ENCODE measurements at places on chromosomes 5 and 9. TPM values are rescaled to one million over a fixed set of nuclear protein-coding genes. Genes with fewer than 3 reads are reported as not detected.

GRCh38 chr9:111527347-111527746 lies 2.4 kb downstream of the ZNF483 start:
- peaks cover 9% of the 10 kb centered on the region for H3K27me3 ChIP-seq
- peaks cover 14% of the 10 kb centered on the region for H3K36me3 ChIP-seq
- H3K4me3 ChIP-seq, result peak overlapping the region; percentile 48

Gene N4BP3
- 5.6 TPM for total RNA-seq

DNA sequence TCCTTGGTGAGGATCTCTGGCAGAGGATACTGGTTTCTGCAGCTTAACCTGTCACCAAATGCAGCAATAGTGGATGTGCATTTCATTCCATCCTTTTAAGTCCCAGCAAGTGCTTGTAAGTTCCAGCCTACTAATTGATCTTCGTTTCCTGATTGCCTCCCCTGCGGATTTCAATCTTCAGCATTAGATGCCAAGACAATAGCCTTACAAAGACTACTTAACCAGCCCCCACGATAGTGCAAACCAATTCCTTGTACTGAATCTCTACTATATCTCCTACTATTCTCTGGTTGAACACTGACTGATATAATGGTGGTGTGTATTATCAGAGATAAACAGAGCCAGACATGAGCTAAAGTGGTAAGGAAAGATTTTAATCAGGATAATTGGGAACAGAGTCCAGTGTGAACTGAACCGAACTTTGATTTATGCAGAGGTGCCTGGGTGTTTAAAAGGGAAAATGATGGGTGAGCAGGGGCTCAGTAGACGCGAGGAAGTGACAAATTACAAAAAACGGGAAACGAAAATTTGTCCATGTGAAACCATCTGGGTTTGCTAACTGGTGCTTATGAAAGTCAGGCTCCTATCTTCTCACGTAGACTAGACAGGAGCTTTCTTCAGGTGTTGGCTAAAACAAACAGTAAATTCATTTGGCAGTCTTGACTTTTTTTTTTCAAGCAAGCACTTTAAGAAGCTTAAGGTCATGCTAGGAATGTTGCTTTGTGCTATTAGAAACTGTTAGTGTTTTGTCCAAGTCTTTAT lies 106.9 kb upstream of the ST8SIA4 start:
- H3K4me1 ChIP-seq, result no peaks in the 10 kb centered on the region
- no peaks in the 10 kb centered on the region for H3K36me3 ChIP-seq
- no peaks in the 10 kb centered on the region for H3K27me3 ChIP-seq
- no peak overlapping the region for H3K27ac ChIP-seq

DNA sequence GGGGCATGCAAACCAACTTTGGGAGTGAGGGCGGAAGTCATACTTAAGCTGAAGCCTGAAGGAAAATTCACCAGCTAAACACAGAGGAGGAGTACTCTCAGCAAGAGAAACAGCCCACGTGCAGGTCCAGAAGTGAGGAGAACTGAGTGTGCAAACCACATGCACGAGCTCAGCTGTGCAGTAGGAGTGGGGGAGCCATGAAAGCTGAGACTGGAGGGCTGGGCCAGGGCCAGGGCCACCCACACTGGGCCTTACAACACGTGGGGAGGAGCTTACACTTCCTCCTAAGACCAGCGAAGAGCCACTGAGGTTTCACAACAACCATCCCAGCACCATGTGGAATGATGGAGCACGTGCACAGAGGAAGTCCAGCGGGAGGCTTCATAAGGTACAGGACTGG lies 9.3 kb upstream of the WWC1 start:
- no peak overlapping the region for H3K4me3 ChIP-seq
- no peak overlapping the region for H3K27ac ChIP-seq
- no peak for DNase-seq
- peaks cover 5% of the 10 kb centered on the region for H3K4me1 ChIP-seq
- H3K27me3 ChIP-seq, result peaks cover 29% of the 10 kb centered on the region

DNA sequence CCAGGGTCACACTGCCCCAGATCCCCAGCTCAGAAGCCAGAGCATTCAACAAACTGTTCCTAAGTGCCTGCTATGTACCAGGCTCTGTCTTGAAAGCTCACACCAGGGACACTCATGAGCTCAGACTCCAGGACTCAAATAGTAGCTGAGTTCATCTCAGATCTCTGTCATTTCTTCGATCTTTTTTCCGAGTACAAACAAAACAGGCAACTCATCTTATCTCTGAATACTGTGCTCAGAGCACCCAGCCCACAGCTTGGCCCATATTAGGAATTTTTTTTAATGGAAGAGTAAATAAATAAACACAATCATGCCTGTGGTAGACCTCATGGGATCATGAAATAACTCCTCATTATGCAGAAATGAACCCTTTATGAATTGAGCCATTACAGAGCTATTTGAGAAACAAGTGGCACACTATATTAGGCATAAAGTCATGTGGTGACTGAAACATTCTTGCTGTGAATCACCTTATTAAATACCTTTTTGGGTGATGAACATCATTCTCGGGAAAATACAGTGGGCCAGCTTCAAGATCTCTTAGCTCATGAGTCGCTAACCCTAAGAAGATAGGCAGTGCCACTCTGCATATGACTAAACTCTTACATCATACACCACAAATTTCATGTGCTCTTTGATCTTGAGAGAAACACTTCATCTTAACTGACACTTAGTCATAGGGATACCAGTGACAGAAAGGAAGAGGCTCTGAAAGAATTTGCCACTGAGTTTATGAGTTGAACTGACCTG lies 9.9 kb downstream of the SH3RF2 start:
- H3K4me3 ChIP-seq, result peak overlapping the region; percentile 61
- H3K27ac ChIP-seq, result peak overlapping the region; percentile 66
- peak; percentile 52 for DNase-seq

DNA sequence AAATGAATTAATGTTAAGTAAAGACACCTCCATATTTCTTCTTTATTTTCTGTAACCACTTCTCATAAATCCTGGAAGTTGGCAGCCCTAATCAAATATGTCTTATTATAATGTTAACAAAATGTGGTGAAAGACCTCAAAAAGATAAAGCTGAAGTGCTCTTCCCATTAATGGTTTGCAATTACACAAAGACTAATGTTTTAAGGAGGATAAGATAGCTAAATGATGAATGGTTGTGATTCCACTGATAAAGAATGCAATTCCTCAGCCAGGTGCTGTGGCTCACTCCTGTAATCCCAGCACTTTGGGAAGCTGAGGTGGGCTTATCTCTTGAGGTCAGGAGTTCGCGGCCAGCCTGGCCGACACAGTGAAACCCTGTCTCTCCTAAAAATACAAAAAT lies 125.8 kb upstream of the SNX2 start:
- DNase-seq, result no peak
- H3K36me3 ChIP-seq, result no peaks in the 10 kb centered on the region
- no peak overlapping the region for H3K27ac ChIP-seq
- H3K4me1 ChIP-seq, result no peaks in the 10 kb centered on the region

Gene PCDHB8
- not detected for total RNA-seq

- H3K4me3 ChIP-seq, result peak overlapping the region; percentile 85
- no peak for DNase-seq
- H3K4me1 ChIP-seq, result peaks cover 13% of the 10 kb centered on the region
- peaks cover 16% of the 10 kb centered on the region for H3K36me3 ChIP-seq
- H3K27ac ChIP-seq, result no peak overlapping the region
Observed at GRCh38 chr5:113487416-113487780, 855 bp downstream of the MCC start.

- peaks cover 2% of the 10 kb centered on the region for H3K36me3 ChIP-seq
- DNase-seq, result no peak
- H3K27me3 ChIP-seq, result peaks cover 84% of the 10 kb centered on the region
- no peak overlapping the region for H3K27ac ChIP-seq
- no peak overlapping the region for H3K4me3 ChIP-seq
- H3K4me1 ChIP-seq, result peaks cover 28% of the 10 kb centered on the region
Observed at GRCh38 chr5:141880961-141881801, 3.0 kb upstream of the PCDH1 start.

Gene PCDHB4
- total RNA-seq, result not detected

- no peaks in the 10 kb centered on the region for H3K36me3 ChIP-seq
- H3K4me1 ChIP-seq, result no peaks in the 10 kb centered on the region
- no peak overlapping the region for H3K4me3 ChIP-seq
- peaks cover 5% of the 10 kb centered on the region for H3K27me3 ChIP-seq
- H3K27ac ChIP-seq, result no peak overlapping the region
Observed at GRCh38 chr9:86675805-86676204, 271.5 kb downstream of the GAS1 start.

- DNase-seq, result no peak
- peaks cover 10% of the 10 kb centered on the region for H3K27me3 ChIP-seq
- no peaks in the 10 kb centered on the region for H3K36me3 ChIP-seq
- H3K27ac ChIP-seq, result no peak overlapping the region
- no peaks in the 10 kb centered on the region for H3K4me1 ChIP-seq
Observed at GRCh38 chr9:136625101-136626065, 37.3 kb upstream of the EGFL7 start.

Gene FGF18
- 0.17 TPM for total RNA-seq

DNA sequence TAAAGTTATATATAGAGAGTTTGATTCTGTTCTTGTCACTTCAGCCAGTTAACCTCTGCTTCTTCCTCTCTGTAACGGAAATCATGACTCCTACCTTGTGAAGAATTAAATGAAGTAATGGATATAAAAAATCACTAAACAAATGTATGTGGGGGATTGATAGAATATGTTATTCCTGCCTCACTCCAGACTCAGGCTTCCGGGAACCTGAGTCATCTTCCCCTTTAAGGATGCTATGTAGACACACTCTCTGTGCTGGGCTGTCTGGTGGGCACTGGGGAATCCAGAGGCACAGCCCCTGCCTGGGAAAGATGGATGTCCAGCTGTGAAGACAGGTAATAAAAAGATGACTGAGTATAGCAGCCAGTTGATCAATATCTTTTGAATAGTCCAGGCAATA lies 77.4 kb downstream of the ZNF618 start:
- H3K27ac ChIP-seq, result no peak overlapping the region
- no peaks in the 10 kb centered on the region for H3K4me1 ChIP-seq
- H3K36me3 ChIP-seq, result no peaks in the 10 kb centered on the region
- no peak for DNase-seq

GRCh38 chr5:39148983-39149534 lies 70.3 kb downstream of the FYB1 start:
- H3K27ac ChIP-seq, result peak overlapping the region; percentile 95
- no peak for DNase-seq
- H3K4me3 ChIP-seq, result no peak overlapping the region
- H3K4me1 ChIP-seq, result peaks cover 67% of the 10 kb centered on the region

Gene DAB2
- not detected for total RNA-seq

- H3K4me3 ChIP-seq, result no peak overlapping the region
- H3K4me1 ChIP-seq, result no peaks in the 10 kb centered on the region
- H3K27me3 ChIP-seq, result peaks cover 1% of the 10 kb centered on the region
Observed at GRCh38 chr9:72755836-72756235, 197.0 kb downstream of the ALDH1A1 start.

All from activated T-cell treated with anti-CD3 and anti-CD28 coated beads, Interleukin-2, amount 50 U/mL, for 72 hours (primary cell).